Stimulated activated CD4-positive, alpha-beta T cell treated with anti-CD3 and anti-CD28 coated beads, Interleukin-12 subunit alpha, Interleukin-12 subunit beta, amount 100 ng/mL, for 24 hours (primary cell): ENCODE measurements at places on chromosomes 16 and 17.

DNA sequence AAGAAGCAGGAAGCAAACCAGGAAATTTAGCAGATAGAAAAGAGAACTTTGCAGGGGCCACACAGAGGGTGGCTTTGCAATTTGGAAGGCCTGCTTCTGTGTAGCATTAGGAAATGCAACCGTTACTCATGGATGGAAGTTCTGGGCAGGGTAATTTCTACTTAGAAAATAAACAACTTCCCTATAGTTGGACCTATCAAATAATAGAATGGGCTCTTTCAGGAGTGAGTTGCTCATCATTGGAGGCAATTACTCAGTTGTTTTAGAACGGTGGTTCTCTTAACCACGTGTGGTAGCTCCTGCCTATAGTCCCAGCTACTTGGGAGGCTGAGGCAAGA is 25.8 kb upstream of the HS3ST2 start:
- DNase-seq: no peak

GRCh38 chr16:24645739-24646645 is 83.5 kb upstream of the TNRC6A start:
- DNase-seq: no peak

- DNase-seq: peak; percentile 43
These were observed 108.5 kb upstream of the XYLT1 start for GRCh38 chr16:17578981-17579874.

- DNase-seq: no peak
These were observed 161.4 kb upstream of the C16orf82 start for GRCh38 chr16:26905336-26905735.

GRCh38 chr17:81711814-81712467 is at the start of gene SLC25A10:
Gene SLC25A10 (plus strand): TSS chr17:81712284. CDS start chr17:81712427, 143 bp downstream.
- peak; percentile 79 for DNase-seq

DNA sequence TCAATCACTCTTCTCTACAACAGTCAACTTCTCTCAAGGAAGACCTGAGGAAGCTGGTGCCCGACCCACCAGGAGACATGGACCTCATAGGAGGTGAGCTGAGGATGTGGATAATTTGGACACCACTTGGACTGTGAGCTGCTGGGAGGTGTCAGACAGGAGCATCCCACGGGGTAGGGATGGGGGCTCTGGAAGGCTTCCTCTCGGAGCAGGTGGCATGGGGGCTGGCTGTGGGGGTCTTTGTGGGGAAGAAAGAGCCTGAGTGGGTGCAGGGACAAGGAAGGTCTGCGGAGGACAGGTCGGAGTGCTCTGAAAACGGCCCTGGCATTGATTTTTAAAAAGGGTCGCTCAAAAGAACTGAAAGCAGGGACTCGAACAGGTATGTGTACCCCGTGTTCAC is 64.0 kb downstream of the TBC1D16 start:
- no peak for DNase-seq

- no peak for DNase-seq
These were observed 18.5 kb downstream of the DEXI start for GRCh38 chr16:10923650-10924214.

DNA sequence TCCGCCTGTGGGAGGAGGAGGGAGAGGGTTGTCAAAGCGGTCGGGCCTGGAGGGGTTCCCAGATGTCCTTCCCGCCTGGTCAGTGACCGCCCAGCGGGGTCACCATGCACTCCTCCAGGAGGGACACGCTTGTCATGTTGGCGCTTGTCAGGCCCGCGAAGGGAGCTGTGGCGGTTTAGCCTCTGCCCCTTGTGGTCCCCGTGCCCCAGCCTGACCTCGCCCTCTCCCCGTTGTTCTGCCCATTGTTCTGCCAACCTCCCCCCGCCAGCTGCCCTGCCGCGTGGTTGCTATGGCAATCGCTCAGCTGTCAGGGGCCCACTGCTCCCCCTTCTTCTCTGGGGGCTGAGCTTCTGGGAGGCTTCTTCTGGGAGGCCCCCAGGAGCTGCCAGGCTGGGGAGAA is 146.4 kb upstream of the CIBAR2 start:
- DNase-seq: no peak

- DNase-seq: no peak
These were observed 6.7 kb upstream of the MPP3 start for GRCh38 chr17:43839670-43840108.

DNA sequence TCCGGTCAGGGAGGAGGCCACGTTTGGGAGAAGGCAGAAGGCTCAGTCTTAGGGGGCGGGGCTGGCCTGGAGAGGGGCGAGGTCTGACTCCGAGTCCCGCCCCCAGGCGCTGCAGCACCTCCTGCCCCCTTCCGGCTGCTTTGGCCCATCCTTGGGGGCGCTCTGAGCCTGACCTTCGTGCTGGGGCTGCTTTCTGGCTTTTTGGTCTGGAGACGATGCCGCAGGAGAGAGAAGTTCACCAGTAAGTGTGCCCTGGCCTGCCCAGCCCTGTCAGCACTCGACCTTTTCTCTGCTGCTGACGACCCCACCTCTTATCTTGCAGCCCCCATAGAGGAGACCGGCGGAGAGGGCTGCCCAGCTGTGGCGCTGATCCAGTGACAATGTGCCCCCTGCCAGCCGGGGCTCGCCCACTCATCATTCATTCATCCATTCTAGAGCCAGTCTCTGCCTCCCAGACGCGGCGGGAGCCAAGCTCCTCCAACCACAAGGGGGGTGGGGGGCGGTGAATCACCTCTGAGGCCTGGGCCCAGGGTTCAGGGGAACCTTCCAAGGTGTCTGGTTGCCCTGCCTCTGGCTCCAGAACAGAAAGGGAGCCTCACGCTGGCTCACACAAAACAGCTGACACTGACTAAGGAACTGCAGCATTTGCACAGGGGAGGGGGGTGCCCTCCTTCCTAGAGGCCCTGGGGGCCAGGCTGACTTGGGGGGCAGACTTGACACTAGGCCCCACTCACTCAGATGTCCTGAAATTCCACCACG is 1.5 kb downstream of the TNFRSF12A start:
- DNase-seq: peak; percentile 89

GRCh38 chr17:34672176-34672785 is 92.9 kb downstream of the TMEM132E start:
- DNase-seq: no peak

GRCh38 chr17:65037157-65037556 is 19.4 kb downstream of the GNA13 start:
- DNase-seq: no peak

GRCh38 chr16:54511222-54511731 is 224.7 kb upstream of the IRX3 start:
- DNase-seq: no peak

GRCh38 chr16:30375864-30376263 is 1.3 kb downstream of the MYL11 start:
- DNase-seq: no peak

DNA sequence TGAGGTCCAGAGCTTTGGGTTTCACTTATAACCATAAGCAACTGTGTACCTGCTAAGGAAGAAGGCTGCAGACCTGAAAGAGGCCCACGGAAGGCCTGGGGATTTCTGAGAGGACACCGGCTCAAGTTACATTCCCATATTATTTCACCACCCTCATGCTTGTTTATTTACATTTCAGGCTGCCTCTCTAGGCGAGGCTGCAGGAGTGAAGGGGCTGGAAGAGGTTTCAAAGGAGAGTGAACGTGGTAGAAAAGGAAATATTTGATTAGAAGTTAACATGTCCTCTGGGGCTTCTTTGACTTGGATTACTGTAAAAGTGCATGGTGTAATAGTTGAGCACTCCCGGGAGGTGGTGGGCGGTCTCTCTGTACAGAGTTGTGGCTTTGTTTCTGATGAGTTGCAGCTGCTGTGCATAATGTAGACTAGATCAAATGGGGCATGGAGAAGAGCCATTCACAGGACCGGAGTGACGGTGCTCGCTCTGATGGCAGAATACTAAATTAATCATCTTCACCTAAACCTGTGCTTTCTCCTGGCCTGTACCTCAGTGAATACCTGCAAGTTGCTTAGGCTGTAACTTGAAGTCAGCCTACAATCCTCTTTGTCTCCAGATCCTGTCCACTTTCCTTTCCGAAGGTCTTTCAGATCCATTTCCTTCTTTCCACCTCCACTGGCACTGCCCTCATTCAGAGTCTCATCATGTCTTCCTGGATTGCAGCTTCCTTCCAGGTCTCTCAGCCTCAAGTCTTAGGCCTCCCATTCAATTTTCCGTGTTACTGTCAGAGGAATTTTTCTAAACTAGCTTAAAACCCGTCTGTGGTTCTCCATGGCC is 1.9 kb upstream of the CPD start:
- no peak for DNase-seq

DNA sequence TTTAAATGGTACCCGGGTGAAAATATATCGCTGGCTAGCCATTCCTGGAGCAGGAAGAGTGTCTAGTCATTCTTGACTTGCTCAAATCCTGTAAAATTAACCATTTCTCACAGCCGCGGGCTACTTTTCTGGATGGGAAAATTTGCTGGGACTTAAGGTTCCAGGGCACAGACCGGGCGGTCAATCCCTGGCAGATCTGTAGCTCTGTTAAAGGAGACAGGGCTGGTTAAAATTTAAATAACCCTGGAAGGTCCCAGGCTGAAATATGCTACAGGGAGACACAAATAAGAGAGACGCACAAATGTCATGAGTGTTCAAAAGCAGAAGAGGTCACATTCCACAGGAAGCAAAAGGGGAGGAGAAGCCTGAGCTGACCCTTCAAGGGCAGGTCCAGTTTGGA is 229.6 kb upstream of the HSBP1 start:
- DNase-seq: no peak

DNA sequence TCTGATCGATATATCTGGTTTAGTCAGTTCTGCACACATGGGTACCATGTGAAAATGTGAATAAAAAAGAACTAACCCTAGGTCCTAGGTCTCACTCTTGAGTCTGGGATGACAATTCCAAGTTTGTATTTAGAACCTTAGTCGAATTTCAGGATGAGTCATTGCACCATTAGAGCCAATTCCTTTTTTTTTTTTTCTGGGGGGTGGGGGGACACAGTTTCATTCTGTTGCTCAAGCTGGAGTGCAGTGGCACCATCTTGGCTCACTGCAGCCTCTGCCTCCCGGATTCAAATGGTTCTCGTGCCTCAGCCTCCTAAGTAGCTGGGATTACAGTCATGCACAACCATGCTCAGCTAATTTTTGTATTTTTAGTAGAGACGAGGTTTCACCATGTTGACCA is 41.6 kb downstream of the SPAG9 start:
- no peak for DNase-seq

DNA sequence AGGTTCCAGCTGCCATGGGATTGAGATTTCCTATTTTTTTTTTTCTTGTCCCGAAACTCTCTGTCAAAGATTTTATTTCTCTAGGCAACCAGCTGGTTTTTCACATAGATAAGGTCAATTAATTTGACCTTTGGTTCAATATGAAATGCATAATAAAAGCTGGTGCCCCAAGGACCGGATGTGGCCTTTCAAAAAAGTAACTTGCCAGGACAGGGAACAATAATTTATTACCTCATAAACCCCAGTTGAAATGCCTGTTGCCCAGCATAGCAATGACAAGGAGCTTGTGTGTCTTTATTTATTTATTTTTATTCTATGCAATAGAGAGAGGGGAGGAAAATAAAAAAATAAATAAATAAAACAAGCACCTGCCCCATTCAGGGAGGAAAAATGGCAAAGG is 472.7 kb downstream of the KCNJ2 start:
- no peak for DNase-seq

GRCh38 chr17:76502341-76503211 is 1.4 kb upstream of the RHBDF2 start:
- no peak for DNase-seq

DNA sequence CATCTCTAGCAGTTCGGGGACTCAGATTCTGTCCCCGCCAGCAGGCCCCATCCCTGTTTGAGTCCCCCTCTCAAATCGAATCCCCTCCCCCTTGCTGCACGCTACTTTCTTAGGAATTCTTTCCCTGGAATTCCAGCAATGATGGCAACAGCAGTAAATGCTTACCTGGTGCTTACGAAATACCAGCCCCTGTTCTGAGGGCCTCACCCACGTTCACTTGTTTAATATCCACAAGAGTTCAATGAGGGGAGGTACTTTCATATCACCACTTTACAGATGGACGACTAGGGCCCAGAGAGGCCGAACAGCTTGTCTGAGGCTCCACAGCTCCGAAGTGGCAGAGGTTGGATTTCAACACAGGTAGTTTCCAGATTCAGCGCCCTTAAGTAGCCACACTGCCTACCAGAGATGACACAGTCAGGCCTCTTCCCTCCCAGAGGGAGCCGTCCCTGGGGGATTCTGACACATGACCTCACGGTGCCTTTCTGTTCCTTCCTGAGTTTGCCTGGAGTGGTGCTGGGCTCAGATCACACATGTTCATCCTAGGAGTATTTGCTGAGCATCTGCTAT is 120.7 kb upstream of the GSE1 start:
- DNase-seq: no peak

GRCh38 chr16:83686726-83687125 is 121.1 kb upstream of the HSBP1 start:
- DNase-seq: no peak

- no peak for DNase-seq
These were observed 780.8 kb upstream of the CDH8 start for GRCh38 chr16:62816971-62817519.

- no peak for DNase-seq
These were observed at the start of gene ZNF205 for GRCh38 chr16:3112058-3112880. Gene ZNF205 (plus strand): TSS chr16:3112586. CDS start chr16:3113431, 845 bp downstream.

DNA sequence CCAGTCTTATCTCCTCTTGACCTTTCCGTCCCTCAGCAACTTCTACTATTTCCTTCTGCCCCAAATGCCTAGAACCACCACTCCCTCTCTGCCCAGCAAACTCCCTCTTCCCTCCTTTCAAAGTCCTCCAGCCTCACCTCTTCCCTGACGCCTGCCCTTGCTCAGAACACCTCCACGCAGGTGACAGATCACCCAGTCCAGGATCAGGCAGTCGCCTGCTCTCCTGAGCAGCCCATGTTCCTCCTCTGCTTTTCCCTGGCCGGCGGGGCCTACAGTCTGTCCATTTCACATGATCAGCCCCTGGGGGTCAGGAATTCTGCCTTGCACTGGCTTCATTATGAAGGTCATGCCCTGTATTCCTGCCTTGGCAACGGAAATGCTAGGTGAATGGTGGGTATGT is 422 bp downstream of the CD300LF start:
- no peak for DNase-seq

GRCh38 chr17:44747566-44747965 is 11.2 kb upstream of the ADAM11 start:
- DNase-seq: no peak

- DNase-seq: no peak
These were observed 7.8 kb downstream of the ITGA3 start for GRCh38 chr17:50063561-50064252.

GRCh38 chr16:8900343-8900742 is 18.2 kb downstream of the LITAFD start:
- DNase-seq: no peak

- no peak for DNase-seq
These were observed 42.6 kb downstream of the TSC2 start for GRCh38 chr16:2090481-2090776.
